HCT116 (cell line): ENCODE measurements at places on chromosomes 4 and X.

DNA sequence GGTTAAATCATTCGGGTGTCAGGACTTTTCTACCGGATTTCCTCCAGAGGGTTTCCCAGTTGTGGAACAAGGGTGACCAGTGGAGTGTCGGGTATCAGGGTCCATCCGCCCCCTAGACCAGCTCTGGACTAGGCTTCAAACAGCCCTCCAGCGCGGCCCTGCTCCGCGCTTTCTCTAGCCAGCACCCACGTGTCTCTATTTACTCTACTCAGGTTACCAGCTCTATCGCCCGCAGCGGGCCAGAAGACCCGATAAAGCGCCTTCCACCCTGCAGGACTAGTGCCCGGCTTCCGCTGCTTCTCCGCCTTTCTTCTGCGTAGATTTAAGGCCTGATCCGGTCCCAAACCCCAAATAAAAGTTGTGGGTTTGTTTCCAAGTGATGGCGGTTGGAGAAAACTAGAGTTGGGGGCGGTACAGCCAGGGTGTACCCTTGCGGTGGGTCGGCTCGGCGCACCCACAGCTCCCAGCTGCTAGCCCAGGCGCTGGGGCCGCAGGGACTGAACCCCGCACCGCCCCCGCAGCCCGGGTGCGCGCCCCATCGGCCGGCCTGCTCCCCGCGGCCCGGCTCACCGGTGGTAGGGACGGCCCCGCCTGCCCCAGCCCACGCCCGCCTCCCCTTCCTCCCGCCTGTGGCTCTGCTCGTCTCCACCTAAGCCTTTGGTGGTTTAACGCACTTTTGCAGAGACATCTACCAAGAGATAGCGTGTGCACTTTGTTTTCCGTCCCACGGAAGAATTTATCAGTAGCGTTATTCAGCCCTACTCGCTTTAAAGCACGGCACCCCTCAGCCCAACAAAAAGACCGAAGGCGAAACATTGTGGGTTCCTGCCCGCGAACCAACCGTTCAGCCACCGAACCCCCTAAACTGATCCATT lies 2.1 kb downstream of the LEF1 start:
- no peak for DNase-seq

GRCh38 chr4:4641661-4642495 lies 100.0 kb upstream of the STX18 start:
- DNase-seq: no peak

DNA sequence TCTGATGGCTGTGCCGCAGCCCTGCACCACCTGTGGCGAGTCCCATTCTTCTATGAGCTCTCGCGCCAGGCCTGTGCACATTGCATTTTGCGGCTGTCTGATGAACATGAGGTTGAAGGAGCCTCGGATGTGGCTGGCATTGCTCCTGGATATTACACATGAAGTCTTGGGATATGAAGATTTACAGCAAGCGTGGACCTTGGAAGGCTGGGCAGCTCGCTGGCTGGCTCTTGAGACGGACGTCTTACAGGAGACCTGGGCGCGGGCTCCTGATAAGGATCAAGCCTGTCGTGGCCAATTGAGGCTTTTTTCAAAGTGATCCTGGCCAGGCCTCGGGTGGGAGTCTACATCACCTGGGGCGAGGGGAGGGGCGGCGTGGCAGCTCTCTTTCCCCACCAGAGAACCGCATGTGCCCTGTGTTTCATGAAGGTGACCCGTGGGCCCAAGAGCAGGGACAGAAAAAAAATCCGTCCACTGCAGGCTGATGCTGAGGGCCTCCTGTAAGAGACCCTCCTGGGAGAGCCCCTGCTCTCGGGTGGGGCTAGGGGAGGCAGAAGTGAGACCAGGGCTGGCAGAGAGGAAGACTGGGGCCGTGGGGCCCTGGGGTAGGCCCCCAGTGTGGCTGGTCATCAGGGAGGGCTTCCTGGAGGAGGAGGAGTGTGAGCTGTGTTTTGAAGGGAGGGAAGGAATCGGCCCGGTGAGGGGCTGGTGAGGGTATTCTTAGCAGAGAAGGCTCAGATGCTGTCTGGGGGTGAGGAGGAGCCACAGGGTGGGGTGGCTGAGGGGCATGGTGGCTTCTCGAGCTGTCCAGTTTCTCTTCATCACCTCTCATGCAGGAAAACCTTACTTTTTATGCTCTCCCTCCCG lies 23.6 kb downstream of the CPZ start:
- no peak for DNase-seq

DNA sequence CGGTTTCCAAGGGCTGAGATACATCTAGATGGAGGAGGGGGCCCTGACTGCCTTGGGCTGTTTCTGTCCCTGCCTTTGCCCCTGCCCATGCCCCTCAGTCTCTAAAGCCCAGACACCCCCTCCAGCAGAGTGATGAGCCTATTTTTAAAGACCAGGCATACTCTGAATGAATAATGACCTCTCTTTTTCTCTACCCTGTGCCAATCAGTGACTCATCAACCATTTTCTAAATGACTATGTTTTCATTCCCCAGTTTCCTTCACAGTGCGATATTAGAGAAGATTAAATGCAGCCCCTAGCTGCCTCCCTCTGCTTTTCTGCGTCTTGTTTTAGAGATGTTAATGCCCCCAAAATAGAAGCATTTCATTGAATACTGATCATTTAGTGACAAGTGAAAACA lies 15.5 kb upstream of the NHS start:
- DNase-seq: no peak

DNA sequence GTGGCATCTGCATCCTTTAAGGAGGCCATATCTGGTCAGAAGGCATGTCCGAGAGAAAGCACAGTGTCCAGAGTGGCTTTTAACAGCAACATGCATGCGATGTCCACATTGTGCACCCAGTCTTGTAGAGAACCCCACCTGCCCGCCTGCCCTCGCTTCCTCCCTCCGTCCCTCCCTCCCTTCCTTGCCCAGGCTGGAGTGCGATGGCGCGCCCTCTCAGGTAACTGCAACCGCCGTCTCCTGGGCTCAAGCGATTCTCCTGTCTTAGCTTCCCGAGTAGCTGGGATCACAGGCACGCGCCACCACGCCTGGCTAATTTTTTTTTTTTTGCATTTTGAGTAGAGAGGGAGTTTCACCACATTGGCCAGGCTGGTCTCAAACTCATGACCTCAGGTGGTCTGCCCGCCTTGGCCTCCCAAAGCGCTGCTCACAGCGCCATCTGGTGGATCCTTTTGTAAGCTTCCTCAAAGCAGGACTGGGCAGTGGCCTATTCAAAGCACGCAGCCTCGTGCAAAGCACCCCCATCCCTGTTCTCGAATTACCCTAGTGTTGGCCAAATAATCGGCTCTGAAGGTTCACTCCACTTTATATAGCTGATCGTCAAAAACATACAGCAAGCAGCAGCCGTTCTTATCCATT lies 15.0 kb downstream of the BRCC3 start:
- peak; percentile 31 for DNase-seq

GRCh38 chrX:138917781-138918180 lies 206.3 kb upstream of the FGF13 start:
- DNase-seq: no peak

DNA sequence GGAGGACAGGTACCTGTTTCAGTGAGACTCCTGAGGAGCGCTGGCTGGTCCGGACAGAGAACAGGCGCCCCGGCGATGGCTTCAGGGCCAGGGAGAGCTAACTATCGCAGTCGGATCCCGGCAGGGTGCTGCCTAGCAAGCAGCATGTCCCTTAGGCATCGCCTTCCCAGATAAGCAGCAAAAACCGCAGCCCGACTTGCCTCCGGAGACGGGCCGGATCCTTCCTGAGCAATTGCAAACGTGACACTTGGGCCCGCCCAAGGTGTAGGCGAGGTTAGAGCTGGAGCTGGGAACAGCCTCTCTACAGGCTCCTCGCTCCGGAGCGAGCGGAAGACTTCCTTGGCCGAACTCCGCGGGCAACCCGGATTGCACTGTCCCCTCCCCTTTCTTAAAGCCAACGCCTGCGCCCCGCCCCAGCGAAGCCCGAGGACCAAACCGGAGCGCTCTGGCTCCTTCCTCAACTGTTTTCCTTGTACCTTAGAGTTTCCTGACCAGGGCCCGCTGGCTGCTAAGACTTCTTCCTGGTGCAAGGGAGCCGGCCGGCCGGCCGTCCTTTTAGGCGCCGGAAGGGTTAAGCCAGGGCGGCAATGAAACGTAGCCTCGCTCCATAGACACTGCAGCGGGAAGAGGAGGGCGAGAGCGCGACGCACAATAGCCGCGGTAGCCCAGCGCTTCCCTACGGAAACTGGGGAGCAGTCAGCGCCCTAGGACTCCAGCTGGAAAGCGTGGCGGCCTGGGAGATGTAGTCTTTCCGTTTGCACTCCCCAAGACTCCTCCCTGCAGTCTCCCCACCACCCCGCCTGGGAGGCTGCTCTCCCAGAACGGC lies at the start of gene OPHN1:
Gene OPHN1, minus strand, starts transcription at position 341 of the 826 bp plus-strand sequence. CDS start 475 bp downstream, outside the sequence.
- DNase-seq: peak; percentile 55

DNA sequence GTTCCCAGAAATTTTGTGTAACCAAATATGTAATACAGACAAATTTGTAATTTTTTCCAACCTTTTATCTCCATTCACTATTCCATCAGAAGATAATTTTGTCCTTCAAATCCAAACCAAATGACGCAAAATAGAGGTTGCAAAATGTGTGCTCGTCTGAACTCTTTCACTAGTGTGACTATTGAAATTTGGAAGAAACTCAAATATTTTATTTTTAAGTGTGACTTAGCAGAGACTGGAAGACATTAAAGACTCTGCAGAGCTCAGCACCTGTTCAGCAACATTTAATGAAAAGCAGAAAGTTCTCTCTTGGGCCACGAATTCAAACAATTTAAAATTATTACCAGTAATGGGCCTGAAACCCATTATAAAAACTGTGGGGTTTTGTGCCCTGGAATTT lies 30.0 kb upstream of the APELA start:
- DNase-seq: no peak

DNA sequence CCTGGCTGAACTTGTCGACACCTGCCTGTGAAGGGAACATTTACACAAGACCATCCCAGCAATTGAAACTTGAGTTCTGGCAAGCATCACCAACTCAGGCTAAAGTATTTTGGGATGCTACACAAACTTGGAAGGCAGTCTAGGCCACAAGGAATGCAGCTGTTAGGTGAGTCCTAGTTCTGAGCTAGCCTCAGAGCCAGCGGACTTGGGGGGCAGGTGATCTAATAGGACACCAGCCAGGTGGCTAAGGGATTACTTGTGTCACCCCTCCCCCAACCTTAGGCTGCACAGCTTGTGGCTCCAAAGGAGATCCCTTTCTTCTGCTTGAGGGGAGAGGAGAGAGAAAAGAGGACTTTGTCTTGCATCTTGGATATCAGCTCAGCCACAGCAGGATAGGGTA lies 62.3 kb upstream of the DKK2 start:
- DNase-seq: no peak

- DNase-seq: peak; percentile 69
These were observed 181.1 kb upstream of the WDFY3 start for GRCh38 chr4:85147481-85148076.

GRCh38 chrX:37863728-37864127 lies 16.4 kb upstream of the DYNLT3 start:
- DNase-seq: no peak

DNA sequence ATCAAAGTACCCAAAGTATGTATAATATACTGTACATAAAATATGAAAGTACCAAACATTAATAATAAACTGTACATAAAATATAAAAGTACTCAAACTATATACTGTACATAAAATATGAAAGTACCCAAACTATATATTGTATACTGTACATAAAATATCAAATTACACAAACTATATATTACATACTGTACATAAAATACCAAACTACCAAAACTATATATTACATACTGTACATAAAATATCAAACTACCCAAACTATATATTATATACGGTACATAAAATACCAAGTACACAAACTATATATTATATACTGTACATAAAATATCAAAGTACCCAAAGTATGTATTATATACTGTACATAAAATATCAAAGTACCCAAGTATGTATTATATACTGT lies 723.7 kb downstream of the CWH43 start:
- DNase-seq: no peak

DNA sequence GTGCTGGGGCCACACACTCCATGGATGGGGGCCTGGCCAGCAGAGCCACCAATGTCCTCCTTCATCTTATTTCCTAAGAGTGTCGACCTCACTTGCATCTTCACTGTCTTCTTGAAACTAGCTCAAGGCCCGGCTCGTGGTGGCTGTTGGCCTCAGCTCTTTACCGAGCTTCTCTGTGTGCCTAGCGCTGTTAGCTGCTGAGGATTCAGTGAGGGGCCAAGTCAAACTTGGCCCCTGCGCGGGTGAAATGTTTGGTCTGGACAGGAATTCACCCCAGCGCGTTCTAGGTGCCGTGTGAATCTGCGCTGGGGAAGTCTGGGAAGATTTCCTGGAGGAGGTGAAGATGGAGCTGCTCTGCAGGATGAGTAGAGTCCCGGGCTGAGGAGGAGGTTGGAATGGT lies 8.5 kb downstream of the SORCS2 start:
- DNase-seq: no peak

GRCh38 chr4:114103908-114104307 lies 124.5 kb upstream of the ARSJ start:
- no peak for DNase-seq

GRCh38 chrX:28626515-28626914 lies 39.3 kb downstream of the IL1RAPL1 start:
- no peak for DNase-seq

DNA sequence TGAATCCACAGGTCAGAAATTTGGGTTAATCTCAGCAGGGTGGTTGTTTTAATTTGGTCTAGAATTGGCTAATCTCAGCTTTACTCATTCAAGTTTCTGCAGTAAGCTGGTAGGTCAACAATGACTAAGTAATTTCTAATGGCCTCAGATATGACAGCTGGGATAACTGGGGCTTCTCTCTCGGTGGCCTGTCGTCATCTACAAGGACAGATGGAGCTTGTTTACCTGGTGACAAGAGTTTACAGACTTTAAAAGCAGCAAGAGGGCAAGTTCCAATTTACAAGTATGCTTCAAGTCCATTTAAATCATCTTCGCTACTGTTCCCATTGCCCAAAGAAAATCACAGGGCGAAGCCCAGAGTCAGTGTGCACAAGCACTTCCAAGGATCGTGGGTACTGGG lies 453.9 kb downstream of the PDHA2 start:
- no peak for DNase-seq

DNA sequence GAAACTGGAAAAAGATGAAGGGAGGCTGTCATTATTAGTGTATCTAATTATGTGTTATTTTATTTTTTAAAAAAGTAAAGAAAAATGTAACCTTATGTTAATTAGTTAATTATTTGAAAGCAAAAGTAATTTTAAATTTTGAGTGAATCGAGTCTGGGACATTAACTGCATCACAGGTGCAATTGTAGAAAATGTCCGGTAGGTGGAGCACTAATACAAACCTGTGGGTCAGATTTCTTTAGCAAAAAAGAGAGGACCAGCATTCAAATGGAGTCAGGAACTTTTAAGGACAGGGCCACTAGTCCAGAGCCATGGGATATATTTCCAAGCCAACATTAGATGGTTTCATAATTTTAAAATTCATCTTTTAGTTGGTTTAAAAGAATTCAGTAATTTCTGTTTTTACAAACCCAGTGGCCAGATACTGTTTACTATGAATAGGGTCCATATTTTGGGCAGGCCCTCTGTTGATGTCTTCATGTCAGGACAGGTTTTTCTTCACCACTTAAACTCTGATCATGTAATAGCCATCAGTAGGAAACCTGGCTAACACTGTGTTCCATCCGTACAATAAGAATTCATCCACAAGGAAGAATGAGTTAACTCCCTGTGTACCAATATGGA lies 27.2 kb downstream of the BST1 start:
- peak; percentile 19 for DNase-seq

- DNase-seq: no peak
These were observed 65.2 kb upstream of the FAM47B start for GRCh38 chrX:34877436-34877835.

- no peak for DNase-seq
These were observed 23.9 kb upstream of the APLN start for GRCh38 chrX:129678614-129679195.
